DMS79 treated with DMSO at 0.1 percent for 48 hours (cell line): ENCODE measurements at places on chromosomes 2 and 18.

DNA sequence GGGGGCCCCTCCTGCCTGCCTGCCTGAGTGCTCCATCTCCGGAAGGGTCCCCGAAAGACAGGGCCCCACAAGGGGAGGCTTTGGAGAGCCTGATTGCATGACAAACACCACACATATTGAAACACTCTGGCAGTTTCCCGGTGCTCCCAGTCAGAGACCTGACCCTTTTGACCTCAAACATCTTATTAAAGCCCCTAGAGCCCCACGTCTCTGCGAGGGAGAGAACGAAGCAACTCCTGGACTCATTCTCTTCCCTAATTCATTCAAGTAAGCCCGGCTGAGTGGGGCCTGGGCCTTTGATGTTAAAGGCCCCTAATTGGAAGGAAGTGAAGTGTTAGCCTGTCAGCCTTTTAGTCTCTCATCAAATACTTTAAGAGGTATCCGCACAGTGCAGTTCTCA lies 335.6 kb downstream of the CYRIA start:
- no peak for DNase-seq

DNA sequence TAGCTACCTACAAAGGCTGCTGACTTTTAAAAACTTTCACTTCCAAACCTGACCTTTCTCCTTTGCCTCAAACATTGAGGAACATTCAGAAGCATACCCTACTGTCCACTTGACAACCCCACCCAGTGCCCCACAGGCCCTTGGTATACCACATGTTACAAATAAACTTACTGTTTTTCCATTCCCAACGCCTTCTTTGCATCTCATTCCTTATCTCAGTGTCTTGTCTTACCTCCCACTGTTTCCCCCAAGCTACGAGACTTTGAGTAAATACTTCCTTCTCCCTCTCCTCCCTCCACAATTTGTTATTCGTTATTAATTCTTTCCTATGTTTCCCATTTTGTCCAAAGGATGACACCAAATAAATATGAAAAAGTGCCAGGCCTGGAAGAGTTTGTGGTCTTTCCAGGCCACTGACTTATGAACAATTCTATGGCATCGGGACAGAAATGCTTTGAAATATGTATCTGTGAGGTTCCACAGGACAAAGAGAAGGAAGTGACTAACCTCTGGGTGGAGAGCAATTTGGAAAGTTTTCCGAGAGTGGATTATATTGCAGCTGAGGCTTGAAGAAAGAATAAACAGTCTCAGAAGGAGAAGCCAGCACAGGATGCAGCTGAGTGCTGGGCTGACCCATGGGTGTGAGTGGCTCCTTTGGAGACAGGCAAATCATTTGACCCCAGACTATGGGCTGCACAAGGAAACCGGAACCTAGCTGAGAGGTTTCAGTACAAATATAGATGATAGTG lies 409.0 kb downstream of the LPIN1 start:
- DNase-seq, result no peak

- DNase-seq, result peak; percentile 5
These were observed at the start of gene PER2 for GRCh38 chr2:238287737-238288649. Gene PER2, minus strand, starts transcription at chr2:238288610. Its CDS starts 10,674 bp downstream, at chr2:238277936.

DNA sequence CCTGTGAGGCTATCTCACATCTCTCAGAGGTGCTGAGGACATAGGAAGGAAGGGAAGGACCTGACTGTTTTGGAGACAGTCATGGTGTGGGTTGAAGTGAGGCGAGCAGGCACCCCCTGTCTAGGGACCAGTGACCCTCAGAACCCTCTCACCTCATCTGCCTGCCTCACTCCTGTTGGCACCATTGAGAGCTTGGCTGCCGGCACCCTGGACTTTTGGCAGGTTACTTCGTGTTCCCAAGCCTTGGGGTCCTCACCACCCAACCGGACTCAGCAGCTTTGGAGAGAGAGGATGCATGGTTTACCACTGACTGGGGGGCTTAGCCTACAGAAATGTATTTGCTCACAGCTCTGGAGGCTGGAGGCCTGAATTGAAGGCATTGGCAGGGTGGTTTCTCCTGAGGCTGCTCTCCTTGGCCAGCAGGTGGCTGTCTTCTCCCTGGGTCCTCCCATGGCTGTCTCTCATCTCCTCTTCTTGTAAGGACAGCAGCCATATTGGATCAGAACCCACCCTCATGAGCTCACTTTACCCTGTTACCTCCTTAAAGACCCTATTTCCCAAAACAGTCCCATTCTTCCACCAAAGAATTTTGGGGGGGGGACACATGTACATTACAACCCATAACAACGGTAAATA lies 142.0 kb downstream of the TSN start:
- no peak for DNase-seq

- DNase-seq, result no peak
These were observed 8.6 kb downstream of the DOCK10 start for GRCh38 chr2:225033440-225034318.

- DNase-seq, result no peak
These were observed 81.1 kb upstream of the NYAP2 start for GRCh38 chr2:225318440-225318839.

DNA sequence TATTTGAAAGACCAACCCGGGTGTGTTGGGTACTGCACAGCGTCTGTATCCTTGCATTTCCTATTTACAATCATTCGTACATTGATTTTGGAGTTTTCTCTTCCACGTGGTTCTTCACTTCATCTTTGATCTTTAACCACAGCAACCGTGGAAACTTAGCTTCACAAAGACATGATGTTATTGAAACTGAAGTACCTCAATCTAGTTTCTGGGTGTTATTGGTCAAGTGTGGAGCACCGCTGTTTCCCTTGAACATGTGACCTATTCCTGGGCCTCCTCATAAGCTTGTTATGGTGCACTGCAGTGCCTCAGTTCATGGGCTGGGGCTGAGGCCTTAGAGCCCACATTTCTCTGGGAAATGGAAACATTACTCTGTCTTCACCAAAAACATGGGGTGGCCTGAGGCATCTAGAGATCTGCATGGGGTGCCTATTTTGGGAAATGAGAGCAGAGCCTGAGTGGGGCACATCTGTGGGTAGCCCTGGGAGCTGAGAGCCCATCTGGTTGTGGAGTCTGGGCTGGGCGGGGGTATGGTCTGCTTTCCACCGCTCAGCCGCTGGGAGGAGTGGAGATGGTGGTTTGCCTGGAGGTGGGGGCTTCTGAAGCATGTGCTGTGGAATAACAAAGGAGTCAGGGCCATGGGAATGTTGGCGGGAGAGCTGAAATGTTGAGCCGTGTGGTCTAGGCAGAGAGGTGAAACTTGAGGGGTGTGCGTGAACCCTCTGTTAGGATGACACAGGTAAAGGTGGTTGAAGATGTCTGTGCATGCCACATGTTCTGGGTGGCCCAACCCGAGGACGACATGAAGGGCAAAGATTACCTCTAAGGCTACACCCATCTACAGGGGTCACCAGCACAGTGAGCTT lies 37.4 kb downstream of the ZNF236 start:
- no peak for DNase-seq

DNA sequence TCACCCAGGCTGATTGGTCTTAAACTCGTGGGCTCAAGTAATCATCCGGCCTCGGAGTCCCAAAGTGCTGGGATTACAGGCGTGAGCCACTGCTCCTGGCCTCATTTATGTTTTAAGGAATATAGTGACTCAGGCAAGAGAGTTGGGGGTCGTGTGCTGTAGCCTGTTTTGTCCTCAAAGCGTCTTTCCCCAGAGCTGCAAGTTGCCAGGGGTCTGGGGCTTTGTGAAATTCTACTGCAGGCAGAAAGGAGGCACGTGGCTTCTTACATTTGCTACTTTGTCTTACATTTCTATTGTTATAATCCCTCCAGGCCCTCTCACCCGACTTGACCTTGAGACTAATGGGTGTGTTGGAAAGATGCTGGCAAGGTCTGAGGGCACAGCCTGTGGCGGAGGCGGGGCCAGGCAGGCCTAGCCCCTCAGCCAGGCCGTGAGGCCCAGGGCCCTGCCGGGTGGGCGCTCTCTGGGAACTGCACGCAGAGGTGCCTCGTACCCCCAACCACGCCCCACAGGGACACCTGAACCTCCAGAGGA lies 85.8 kb upstream of the NDUFV2 start:
- no peak for DNase-seq

GRCh38 chr2:234998404-234999211 lies 46.8 kb downstream of the SH3BP4 start:
- DNase-seq, result no peak

DNA sequence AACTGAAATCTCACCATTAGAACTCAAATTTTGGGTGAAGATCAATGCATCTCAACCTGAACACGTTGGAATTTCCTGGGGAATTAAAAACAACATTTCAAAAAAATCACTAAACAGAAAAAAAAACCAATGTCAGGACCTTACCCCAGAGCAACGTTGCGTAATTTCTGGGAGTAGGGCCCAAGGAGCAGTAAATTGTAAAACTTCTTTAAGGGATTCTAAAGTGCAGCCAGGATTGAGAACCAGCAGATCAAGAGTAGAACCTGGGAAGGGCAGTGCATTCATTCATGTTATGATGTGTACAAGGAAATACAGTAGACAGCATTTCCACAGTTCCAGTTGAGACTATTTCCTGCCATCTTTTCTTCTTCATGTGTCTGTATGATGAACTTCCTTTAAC lies 56.9 kb downstream of the RHBDD1 start:
- DNase-seq, result no peak

- DNase-seq, result no peak
These were observed 16.0 kb upstream of the CAB39 start for GRCh38 chr2:230696670-230697069.

DNA sequence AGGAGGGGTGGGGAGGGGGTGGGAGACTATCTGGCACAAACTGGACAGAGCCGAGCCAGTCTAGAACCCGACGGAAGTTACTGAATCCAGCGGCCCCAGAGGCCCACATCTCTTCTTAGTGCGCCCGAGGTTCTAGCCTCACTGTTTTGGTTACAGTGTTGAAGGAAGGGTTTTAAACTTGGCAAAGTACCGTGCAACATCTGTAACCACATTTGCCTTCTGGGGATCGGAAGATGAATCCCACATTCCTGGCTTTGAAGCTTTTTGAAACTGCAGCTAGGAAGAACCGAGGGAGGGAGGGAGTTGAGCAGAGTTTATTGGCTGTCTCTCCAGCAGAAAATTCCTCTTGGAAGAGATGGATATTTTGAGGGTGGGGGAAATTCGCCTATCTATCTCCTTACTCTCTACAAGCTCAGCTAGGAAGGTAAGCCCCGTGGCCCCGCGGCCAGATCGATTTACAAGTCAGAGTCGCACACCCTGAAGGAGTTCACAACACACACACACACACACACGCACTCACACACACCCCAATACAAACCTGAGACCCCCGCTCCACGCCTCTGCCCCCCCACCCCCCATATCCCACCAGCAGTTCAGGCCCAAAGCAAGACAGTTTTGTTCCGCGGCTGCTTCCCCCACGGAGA lies 1.0 kb downstream of the ACVR1 start:
- peak; percentile 58 for DNase-seq

DNA sequence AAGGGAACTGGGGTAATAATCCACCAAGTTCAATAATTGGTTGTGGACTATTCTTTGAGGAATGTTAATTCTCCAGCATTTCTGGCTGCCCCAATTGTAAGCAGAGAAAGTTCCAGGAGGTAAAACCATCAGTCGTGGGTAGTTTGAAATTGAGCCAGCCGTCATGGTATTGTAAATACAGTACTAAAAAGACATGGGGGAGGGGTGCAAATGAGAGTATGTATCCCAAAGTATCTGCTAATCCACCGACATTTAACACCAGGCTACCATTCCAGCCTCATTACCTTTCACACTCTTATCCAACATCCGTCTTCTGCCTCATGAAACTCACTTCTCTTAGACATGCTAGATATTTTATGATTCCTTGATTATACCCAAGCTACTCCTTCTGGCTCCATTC lies 507.9 kb downstream of the ERBB4 start:
- DNase-seq, result no peak

DNA sequence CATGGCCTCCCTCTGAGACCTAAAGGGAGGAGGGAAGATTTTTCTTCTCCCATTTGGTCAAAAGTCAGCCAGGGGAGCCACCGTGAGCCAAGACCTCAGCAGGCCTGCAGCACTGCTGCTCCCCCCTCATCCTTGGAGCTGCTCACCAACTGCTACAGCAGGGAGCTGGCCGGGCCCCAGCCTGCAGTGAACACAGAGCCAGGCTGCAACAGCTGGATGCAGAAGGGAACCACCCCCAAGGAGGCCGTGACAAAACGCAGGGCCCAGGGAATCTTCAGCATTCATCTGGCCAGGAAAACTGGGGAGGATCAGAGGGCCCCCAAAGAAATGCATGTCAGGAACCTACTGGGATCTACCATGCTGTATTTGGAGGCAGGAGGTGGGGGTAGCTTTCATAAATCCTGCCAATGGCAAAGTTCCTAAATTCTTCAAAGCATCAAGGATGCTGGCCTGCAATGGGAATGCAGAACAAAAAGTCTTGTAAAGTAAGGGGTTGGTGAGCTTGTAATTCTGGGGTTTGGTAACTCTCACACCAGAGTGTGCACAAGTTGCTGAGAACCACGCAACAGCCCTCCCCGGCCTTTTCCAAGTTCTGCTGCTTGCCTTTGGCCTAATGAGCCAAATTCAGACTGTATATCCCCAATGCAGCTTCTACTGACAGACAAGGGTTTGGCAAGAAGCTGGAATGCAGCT lies 61.0 kb downstream of the CACNB4 start:
- DNase-seq, result no peak

DNA sequence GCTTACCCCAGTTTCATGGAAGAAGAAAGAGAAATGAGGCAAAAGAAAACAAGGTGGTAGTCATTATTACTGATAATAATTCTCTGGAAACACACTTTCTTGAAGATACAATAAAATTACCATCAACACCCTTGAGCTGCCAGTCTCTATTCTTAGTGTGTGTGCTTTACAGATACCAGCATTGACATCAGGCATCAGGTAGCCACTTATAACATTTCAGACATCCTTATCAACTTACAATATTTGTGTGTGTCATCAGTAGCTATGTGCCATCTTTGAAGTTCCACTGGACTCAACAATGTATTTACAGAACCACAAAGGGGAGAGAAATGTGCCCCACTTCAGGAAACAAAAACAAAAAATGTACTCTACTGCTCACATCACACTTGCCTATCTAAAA lies 62.1 kb downstream of the TCF4 start:
- no peak for DNase-seq

GRCh38 chr2:95016616-95017015 lies 8.9 kb upstream of the MAL start:
- no peak for DNase-seq

GRCh38 chr18:36392164-36392978 lies 94.9 kb downstream of the FHOD3 start:
- DNase-seq, result no peak

DNA sequence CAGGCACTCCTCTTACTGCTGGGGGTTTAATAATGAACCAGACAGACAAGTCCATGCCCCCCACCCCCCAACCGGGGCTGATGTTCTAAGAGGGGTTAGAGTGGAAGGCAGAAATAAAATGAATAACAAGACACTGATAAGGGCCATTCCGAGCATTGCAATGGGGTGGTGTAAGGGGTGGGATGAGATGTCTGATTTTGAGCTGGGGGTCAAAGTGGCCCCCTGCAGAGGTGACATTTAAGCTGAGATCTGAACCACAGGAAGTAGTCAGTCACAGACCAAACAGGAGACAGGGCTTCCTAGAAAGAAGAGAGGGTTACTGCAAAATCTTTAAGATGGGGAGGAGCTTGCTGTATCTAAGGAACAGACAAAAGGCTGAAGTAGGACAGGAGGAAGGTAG lies 180.6 kb upstream of the SH3BP4 start:
- DNase-seq, result no peak

GRCh38 chr2:154623819-154624218 lies 74.7 kb upstream of the KCNJ3 start:
- DNase-seq, result no peak

GRCh38 chr2:27915874-27916273 lies 25.3 kb downstream of the BABAM2 start:
- no peak for DNase-seq
